Naive B cell (primary cell): ENCODE measurements at places on chromosomes 5 and 9. TPM values are rescaled to one million over a fixed set of nuclear protein-coding genes. Genes with fewer than 3 reads are reported as not detected.
A peak's percentile ranks its signal among the peaks of the same experiment; 100 is the strongest.

- DNase-seq: no peak
- no peak overlapping the region for H3K27ac ChIP-seq
- no peaks in the 10 kb centered on the region for H3K36me3 ChIP-seq
- peaks cover 11% of the 10 kb centered on the region for H3K27me3 ChIP-seq
Observed at GRCh38 chr9:93300175-93300572, 116.2 kb downstream of the WNK2 start.

GRCh38 chr5:180825768-180826525 is 23.3 kb upstream of the MGAT1 start:
- H3K4me1 ChIP-seq: peaks cover 31% of the 10 kb centered on the region
- H3K27me3 ChIP-seq: no peaks in the 10 kb centered on the region
- no peak for DNase-seq
- H3K4me3 ChIP-seq: no peak overlapping the region
- peaks cover 15% of the 10 kb centered on the region for H3K36me3 ChIP-seq

GRCh38 chr5:52427615-52428014 is 360.1 kb upstream of the ITGA1 start:
- H3K4me1 ChIP-seq: no peaks in the 10 kb centered on the region
- H3K36me3 ChIP-seq: no peaks in the 10 kb centered on the region
- H3K27ac ChIP-seq: no peak overlapping the region
- no peak for DNase-seq
- no peak overlapping the region for H3K4me3 ChIP-seq

DNA sequence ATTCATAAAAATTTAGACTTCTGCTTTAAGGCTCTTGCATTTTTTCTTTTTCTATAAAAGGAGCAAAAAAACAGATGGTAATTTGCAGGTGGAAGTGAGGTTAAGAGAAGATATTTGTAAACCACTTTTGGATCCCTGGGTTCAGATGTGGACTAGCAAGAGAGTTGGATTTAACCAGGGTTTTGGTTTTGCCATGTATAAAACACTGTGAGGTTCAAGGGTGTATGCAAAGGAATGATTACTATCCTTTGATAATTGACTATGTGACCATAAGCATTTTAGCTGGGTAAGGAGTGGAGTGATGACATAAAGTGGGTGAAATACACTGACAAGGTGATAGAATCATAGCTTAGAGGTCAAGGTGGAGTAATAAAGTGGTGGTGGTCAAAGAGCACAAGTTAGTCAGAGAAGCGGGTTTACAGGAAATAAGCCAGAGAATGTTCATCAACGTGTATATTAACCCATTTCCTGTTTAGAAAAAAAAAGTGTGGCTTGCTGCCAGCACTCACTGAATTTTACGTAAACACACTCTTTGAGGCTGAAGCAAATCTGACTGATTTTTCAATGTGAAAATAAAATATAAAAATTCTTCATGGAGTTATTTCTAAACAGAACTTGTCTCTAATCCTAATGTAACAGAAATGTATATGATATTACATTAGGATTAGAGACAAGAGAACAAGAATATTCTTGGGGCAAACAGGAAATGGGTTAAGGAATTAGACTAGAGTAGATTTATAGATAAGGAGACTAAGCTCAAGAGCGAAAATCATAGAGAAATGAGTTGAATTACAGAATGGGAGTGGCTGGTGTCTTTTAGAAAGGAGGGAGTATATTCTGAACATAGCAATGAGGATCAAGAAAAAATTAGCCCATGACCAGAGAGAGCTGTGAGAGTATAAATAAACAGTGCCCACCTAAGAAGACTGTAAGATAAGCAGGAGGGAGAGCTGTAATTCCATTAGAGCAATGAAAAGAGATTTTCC is 74.5 kb downstream of the CDKN2A start:
- no peaks in the 10 kb centered on the region for H3K36me3 ChIP-seq
- peaks cover 17% of the 10 kb centered on the region for H3K4me1 ChIP-seq
- DNase-seq: no peak

- H3K4me3 ChIP-seq: no peak overlapping the region
- no peak for DNase-seq
- no peaks in the 10 kb centered on the region for H3K27me3 ChIP-seq
- no peak overlapping the region for H3K27ac ChIP-seq
Observed at GRCh38 chr9:94142353-94142752, 58.1 kb downstream of the PTPDC1 start.

DNA sequence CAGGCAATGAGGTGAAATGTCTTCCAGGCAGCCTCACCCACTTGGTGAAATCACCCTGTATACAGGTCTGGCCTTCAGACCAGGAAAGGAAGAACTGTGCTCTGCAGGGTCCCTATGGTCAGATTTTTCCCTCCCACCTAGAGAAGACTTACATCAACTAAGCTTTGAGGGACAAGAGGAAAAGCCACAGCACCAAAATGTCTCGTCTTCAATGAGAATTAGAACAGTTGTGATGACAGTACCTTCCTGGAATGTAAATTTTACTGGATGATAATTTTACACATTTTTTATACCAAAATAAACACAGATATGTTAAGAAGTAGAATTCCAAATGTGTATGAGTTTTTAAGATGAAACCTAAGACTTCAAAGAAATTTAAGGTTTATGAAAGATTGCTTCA is 283.9 kb downstream of the SPOCK1 start:
- H3K27me3 ChIP-seq: peaks cover 5% of the 10 kb centered on the region
- no peaks in the 10 kb centered on the region for H3K36me3 ChIP-seq
- H3K4me1 ChIP-seq: no peaks in the 10 kb centered on the region
- no peak overlapping the region for H3K27ac ChIP-seq
- H3K4me3 ChIP-seq: no peak overlapping the region

- DNase-seq: no peak
- H3K4me1 ChIP-seq: peaks cover 19% of the 10 kb centered on the region
- no peak overlapping the region for H3K27ac ChIP-seq
- H3K36me3 ChIP-seq: peaks cover 8% of the 10 kb centered on the region
Observed at GRCh38 chr9:20240498-20240897, 381.8 kb downstream of the MLLT3 start.

- no peak overlapping the region for H3K27ac ChIP-seq
- H3K27me3 ChIP-seq: peaks cover 50% of the 10 kb centered on the region
- H3K36me3 ChIP-seq: peaks cover 14% of the 10 kb centered on the region
- no peaks in the 10 kb centered on the region for H3K4me1 ChIP-seq
- H3K4me3 ChIP-seq: no peak overlapping the region
- no peak for DNase-seq
Observed at GRCh38 chr5:553874-554273, 29.6 kb upstream of the SLC9A3 start.

GRCh38 chr5:156934450-156935211 is 28.4 kb downstream of the TIMD4 start:
- no peaks in the 10 kb centered on the region for H3K4me1 ChIP-seq
- H3K27ac ChIP-seq: no peak overlapping the region
- H3K36me3 ChIP-seq: no peaks in the 10 kb centered on the region
- H3K4me3 ChIP-seq: no peak overlapping the region

GRCh38 chr5:43251754-43252153 is 59.7 kb downstream of the NIM1K start:
- peaks cover 13% of the 10 kb centered on the region for H3K27me3 ChIP-seq
- H3K27ac ChIP-seq: no peak overlapping the region
- no peak overlapping the region for H3K4me3 ChIP-seq
- peaks cover 3% of the 10 kb centered on the region for H3K4me1 ChIP-seq
- no peak for DNase-seq

GRCh38 chr5:34854459-34855174 is 15.7 kb downstream of the TTC23L start:
- DNase-seq: no peak
- no peak overlapping the region for H3K4me3 ChIP-seq
- no peaks in the 10 kb centered on the region for H3K27me3 ChIP-seq
- no peaks in the 10 kb centered on the region for H3K4me1 ChIP-seq

DNA sequence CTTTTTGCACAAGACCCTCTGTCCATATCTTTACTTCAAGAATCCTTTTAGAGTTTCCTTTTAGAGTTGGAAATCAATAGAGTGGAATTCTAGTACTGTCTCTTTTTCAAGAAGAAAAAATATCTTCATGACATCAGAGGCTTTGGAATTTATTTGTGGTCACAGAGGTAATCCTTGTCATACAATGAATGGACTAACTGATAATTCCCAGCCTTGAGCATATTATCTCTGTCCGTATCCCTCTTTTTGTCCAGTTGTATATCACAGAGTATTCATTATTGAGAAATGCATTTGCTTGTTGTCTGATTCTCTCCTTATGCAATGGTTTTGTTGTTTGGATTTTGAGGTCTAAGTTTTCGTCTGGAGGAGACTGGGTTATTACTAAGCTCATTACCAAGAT is 82.0 kb upstream of the HAPLN1 start:
- no peaks in the 10 kb centered on the region for H3K4me1 ChIP-seq
- no peak overlapping the region for H3K4me3 ChIP-seq
- DNase-seq: no peak
- H3K27me3 ChIP-seq: no peaks in the 10 kb centered on the region
- H3K27ac ChIP-seq: no peak overlapping the region

DNA sequence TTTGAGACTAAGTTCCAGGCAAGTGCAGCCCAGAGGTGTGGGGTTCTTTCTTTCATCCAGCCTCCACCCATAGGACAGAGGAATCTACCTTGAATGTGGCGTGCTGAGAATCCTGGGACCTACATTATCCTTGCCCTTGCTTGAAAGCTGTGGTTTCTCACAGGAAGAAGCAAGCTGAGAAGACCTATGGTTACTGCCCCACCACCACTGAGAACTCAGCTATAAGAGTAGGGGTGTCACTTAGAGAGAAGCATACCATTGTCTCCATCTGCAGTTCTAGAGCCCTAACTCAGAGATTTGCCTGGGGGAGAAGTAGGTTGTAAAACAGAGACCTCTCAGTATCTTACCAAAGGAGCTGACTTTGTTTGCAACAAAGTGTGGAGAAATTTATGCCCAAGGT is 72.4 kb downstream of the SV2C start:
- no peaks in the 10 kb centered on the region for H3K36me3 ChIP-seq
- peaks cover 39% of the 10 kb centered on the region for H3K27me3 ChIP-seq
- no peaks in the 10 kb centered on the region for H3K4me1 ChIP-seq
- no peak for DNase-seq
- no peak overlapping the region for H3K4me3 ChIP-seq

- no peaks in the 10 kb centered on the region for H3K4me1 ChIP-seq
- H3K27ac ChIP-seq: no peak overlapping the region
- no peaks in the 10 kb centered on the region for H3K36me3 ChIP-seq
- DNase-seq: no peak
Observed at GRCh38 chr5:74336297-74336696, 304.2 kb downstream of the ENC1 start.

- no peak within 1 kb of the TSS for H3K27ac ChIP-seq
- H3K4me3 ChIP-seq: peak within 1 kb of the TSS; percentile 88
- H3K4me1 ChIP-seq: peaks cover 33% of the 10 kb centered on the region
- no peaks in the 10 kb centered on the region for H3K36me3 ChIP-seq
- peak; percentile 68 for DNase-seq
Observed at GRCh38 chr9:133991964-133992779, at the start of gene VAV2. Gene VAV2 (minus strand): TSS chr9:133992324. CDS start chr9:133992278, 46 bp downstream.

DNA sequence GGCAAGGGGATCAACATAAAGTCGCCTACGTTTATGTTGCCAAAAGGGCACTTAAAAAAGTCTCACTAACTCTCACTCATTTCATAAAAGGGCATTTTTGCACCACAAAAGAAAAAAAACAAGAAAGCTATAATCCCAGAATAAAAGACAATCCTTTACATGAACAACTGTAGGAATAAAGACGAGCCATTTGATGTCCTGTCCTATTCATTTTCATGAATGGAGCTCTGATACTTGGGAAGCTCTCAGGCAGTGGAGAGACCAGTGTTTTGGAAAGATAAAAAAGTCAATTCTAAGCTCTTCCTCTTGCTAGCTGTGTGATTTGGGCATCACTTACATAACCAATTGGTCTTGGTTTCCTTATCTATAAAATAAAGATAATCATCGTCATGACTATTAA is 95.5 kb upstream of the EQTN start:
- peaks cover 8% of the 10 kb centered on the region for H3K36me3 ChIP-seq
- H3K27ac ChIP-seq: no peak overlapping the region
- peaks cover 54% of the 10 kb centered on the region for H3K4me1 ChIP-seq
- no peaks in the 10 kb centered on the region for H3K27me3 ChIP-seq
- peak overlapping the region; percentile 81 for H3K4me3 ChIP-seq
- no peak for DNase-seq

- H3K4me1 ChIP-seq: no peaks in the 10 kb centered on the region
- no peaks in the 10 kb centered on the region for H3K27me3 ChIP-seq
- no peak overlapping the region for H3K4me3 ChIP-seq
- H3K36me3 ChIP-seq: no peaks in the 10 kb centered on the region
- H3K27ac ChIP-seq: no peak overlapping the region
- no peak for DNase-seq
Observed at GRCh38 chr5:110590187-110590586, 136.3 kb downstream of the TMEM232 start.

- no peaks in the 10 kb centered on the region for H3K36me3 ChIP-seq
- peaks cover 7% of the 10 kb centered on the region for H3K4me1 ChIP-seq
- no peak overlapping the region for H3K27ac ChIP-seq
- H3K4me3 ChIP-seq: no peak overlapping the region
- H3K27me3 ChIP-seq: peaks cover 16% of the 10 kb centered on the region
Observed at GRCh38 chr5:57447658-57448057, 35.0 kb downstream of the ACTBL2 start.

GRCh38 chr9:95138474-95138873 is 179.0 kb downstream of the FANCC start:
- no peak for DNase-seq
- no peak overlapping the region for H3K4me3 ChIP-seq
- H3K36me3 ChIP-seq: peaks cover 8% of the 10 kb centered on the region
- no peak overlapping the region for H3K27ac ChIP-seq
- H3K27me3 ChIP-seq: no peaks in the 10 kb centered on the region

DNA sequence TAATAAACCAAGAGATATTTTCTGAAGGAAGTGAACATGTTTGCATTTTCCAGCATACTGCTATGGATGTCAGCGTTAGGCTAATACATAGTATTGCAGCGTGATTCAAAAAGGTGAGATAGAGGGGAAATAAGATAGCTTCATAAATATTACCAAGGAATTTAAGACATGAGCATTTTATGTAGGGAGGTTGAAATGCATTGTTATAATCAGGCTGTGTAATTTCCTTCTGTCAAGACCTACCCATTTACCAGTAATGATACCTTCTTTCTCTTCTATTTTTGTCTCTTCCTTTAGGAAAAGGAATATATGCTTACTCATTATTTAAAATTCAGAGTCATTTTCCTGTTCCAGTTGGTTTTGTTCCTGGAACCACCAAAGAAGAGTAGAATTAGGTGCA is 33.3 kb downstream of the PIK3R1 start:
- no peaks in the 10 kb centered on the region for H3K36me3 ChIP-seq
- H3K27ac ChIP-seq: no peak overlapping the region
- DNase-seq: no peak
- peaks cover 50% of the 10 kb centered on the region for H3K4me1 ChIP-seq

DNA sequence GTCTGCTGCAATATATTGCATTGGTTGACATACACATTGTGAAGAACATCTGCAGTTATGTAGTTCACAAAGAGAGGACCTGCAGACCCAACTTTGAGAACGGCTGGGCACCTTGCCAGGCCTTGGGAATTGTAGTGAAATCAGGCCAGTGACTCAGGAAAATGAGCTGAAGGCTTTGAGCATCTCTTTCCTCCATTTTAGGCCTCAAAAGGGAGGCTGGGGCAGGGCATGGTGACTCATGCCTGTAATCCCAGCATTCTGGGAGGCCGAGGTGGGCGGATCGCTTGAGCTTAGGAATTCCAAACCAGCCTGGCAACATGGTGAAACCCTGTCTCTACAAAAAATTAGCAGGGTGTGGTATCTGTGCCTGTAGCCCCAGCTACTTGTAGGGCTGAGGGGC is 1.4 kb upstream of the IPPK start:
- H3K27me3 ChIP-seq: no peaks in the 10 kb centered on the region
- peaks cover 35% of the 10 kb centered on the region for H3K4me1 ChIP-seq
- H3K36me3 ChIP-seq: no peaks in the 10 kb centered on the region
- DNase-seq: no peak
- peak overlapping the region; percentile 97 for H3K4me3 ChIP-seq
- no peak overlapping the region for H3K27ac ChIP-seq

The ANKRD20A1 gene
- not detected for polyA plus RNA-seq

The RGP1 gene
- polyA plus RNA-seq: 1.9 TPM

The FAM78A gene
- 5.2 TPM for polyA plus RNA-seq

The EFCAB9 gene
- not detected for polyA plus RNA-seq

The PITX1 gene
- polyA plus RNA-seq: not detected

The SLC45A2 gene
- not detected for polyA plus RNA-seq

The PCA3 gene
- polyA plus RNA-seq: not detected

The PCDHGA6 gene
- polyA plus RNA-seq: not detected

The ROPN1L gene
- not detected for polyA plus RNA-seq
